OCI-LY7 (cell line): ENCODE measurements at places on chromosomes 12 and 14. TPM values are rescaled to one million over a fixed set of nuclear protein-coding genes. Genes with fewer than 3 reads are reported as not detected.

GRCh38 chr14:59454139-59454538 is 11.0 kb downstream of the GPR135 start:
- DNase-seq: no peak

DNA sequence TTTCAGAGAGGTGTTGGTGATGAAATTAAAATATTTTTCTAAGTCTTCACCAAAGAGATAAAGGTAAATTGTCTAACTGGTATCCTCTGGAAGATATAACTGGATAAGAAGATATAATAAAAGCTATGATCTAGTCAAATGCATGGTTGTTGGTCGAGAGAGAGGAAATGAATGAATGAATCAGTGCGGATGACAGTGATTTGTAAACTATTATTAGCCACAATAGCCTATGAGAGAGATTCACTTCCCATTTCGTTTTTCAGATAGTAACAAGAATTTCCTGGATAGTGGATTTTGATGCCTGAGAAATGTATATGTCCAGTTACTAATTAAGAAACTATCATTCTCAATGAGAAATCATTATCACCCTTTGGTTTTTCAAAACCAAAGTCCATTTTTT is 63.1 kb downstream of the HEATR5A start:
- DNase-seq: no peak

DNA sequence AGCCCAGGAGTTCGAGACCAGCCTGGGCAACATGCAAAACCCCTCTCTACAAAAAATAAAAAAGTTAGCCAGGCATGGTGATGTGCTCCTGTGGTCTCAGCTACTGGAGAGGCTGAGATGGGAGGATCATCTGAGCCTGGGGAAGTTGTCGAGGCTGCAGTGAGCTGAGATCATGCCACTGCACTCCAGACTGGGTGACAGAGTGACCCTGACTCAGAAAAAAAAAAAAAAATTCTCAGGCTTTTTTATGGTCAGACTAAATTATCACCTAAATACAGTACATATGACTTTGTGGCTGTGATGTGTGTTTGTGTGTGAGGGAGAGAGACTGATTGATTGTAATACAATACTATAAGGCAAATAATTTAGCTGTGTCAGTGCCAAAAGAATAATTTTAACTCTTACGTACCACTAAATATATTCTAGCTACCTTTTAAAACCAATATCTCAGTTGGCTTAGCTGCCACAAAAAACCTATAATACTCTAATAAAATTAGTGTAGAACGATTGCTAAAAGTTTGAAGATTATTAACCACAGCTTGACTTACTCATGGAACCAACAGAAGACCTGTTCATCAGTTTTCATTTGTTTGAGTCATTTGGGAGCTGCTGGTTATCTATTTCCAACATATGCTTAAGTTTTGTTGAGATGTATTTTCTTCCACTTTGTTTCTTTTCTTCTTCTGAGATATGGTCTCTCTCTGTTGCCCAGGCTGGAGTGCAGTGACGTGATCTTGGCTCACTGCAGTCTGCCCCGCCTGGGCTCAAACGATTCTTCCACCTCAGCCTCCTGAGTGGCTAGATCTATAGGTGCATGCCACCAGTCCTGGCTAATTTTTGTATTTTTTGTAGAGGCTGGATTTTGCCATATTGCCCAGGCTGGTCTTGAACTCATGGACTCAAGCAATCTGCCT is 58.0 kb downstream of the DIP2B start:
- no peak for DNase-seq

DNA sequence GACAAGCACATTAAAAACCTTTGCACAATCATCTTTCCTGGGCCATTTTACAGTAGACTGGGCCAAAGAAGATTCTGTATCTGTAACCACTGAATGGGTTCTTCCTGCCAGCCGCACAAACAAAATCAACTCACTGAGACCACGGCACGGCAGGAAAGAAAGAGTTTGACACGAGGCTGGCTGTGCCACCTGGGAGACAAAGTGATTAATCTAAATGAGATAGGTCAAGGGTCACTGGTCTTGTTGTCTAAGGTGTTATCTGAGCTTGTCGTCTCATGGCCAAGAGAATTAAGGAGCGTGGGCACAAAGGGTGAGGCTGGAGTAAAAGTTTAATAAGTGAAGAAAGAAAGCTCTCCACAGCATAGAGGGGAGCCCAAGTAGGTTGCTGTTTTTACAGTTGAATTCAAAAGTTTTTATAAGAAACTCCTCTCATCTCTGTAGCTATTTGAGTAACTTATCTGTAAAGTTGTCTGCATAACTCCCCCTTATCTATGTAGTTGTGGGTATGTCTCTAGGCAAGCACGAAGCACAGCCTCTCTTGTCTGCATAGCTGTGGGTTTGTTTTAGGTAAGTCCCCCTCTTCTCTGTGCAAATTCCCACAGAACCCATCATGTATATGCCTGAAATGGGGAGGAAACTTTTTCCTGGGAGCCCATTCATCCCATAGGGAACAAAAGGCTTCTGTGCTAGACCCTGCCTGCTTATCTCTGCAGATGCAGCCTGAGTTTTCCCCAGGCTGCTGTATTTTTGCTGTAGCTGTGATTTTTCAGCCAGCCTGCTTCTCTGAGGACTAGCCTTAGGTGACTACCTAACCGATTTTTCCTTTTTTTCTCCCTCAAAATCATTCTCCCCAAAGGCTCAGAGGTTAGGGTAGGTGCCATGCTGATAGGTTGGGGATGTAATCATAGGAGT is 1314.6 kb upstream of the TMEM132C start:
- DNase-seq: peak; percentile 4

DNA sequence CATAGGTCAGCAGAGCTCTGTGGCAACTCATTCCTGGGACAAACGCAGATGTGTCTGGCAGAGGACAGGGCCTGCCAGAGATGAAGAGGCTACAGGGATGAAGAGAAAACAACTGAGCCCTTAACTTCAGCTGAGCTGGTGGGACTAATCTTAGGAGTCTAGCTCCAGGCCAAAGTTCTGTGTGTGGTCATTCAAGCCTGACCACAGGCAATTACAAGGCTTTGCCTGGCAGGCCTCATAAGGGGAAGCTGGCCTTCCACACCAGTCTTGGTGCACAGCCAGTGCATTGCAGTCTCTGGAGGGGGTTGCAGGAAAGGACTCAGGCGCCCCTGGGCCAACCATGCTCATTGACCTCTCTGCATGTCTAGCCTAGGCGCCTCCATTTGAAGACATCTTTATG is 127.6 kb upstream of the DAAM1 start:
- DNase-seq: peak; percentile 4

- no peak for DNase-seq
These were observed 14.3 kb downstream of the COCH start for GRCh38 chr14:30888480-30889243.

- DNase-seq: no peak
These were observed 433.6 kb downstream of the AEBP2 start for GRCh38 chr12:19872621-19873540.

- no peak for DNase-seq
These were observed 81.6 kb downstream of the IPO8 start for GRCh38 chr12:30614031-30614430.

GRCh38 chr14:38901791-38902190 is 201.2 kb downstream of the SEC23A start:
- DNase-seq: no peak

DNA sequence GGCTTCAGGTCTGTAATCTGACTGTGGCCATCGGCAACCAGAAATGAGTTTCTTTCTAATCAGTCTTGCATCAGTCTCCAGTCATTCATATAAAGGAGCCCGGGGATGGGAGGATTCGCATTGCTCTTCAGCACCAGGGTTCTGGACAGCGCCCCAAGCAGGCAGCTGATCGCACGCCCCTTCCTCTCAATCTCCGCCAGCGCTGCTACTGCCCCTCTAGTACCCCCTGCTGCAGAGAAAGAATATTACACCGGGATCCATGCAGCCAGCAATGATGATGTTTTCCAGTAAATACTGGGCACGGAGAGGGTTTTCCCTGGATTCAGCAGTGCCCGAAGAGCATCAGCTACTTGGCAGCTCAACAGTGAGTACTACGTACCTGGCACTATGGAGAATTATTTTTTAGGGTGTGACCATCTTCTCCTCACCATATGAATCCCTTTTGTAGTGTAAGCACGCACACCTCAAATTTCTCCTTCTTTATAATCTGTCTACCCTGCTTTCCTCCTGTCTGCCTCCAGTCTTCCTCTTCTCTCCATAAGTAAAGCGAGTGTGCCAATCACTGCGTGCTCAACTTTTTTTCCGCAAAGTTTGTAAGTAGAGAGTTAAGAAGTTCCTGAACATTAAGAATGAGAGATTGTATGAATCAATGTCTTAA is at the start of gene TPH2:
TPH2 (plus strand) TSS at position 118 of the 658 bp plus-strand sequence; CDS start at position 260, 142 bp downstream.
- peak; percentile 77 for DNase-seq

DNA sequence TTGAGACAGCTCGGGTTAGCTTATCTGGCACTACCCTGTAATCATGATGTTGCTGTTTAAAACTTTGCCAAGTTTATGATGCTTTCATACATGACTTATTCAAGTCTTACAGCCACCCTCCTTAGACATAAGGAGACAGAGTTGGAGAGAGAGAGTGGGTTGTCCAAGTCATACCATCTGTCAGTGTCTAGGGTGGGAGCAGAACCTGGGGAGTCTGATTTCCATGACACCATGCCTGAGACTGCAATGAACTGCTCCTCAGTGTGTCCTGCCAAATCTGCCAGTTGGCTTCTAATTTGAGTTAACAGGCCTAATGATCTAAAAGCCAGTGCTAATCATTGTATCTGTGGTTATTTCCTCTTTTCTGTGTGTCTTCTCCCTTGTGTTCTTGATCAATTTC is 43.7 kb upstream of the PHC1 start:
- DNase-seq: no peak

DNA sequence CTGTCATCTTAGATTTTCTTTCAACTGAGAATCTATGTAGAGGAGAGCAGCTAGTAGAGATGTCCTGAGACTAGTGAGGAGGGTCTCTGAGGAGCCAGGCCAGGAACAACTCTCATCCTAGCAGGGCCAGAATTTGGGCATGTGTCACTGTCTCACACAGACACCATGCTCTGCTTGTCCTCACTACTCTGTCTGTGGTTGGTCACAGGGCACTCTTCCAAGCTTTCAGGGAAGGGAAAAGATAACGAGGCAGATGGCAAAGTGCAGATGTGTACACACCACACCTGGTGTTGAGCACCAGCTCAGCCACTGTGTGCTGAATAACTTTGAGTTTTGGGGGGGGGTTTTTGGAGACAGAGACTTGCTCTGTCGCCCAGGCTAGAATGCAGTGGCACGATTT is 2.5 kb downstream of the SSPN start:
- no peak for DNase-seq

GRCh38 chr14:63470962-63471793 is 72.0 kb downstream of the PPP2R5E start:
- DNase-seq: no peak

- no peak for DNase-seq
These were observed 100.9 kb downstream of the EPS8 start for GRCh38 chr12:15688202-15688736.

GRCh38 chr14:34489324-34489723 is 27.3 kb upstream of the SPTSSA start:
- DNase-seq: no peak

- DNase-seq: no peak
These were observed 39.0 kb downstream of the TTC9 start for GRCh38 chr14:70680748-70681147.

GRCh38 chr12:54014377-54015017 is 5.7 kb downstream of the HOXC8 start:
- no peak for DNase-seq

- DNase-seq: no peak
These were observed 71.6 kb upstream of the PSMC1 start for GRCh38 chr14:90184571-90185266.

DNA sequence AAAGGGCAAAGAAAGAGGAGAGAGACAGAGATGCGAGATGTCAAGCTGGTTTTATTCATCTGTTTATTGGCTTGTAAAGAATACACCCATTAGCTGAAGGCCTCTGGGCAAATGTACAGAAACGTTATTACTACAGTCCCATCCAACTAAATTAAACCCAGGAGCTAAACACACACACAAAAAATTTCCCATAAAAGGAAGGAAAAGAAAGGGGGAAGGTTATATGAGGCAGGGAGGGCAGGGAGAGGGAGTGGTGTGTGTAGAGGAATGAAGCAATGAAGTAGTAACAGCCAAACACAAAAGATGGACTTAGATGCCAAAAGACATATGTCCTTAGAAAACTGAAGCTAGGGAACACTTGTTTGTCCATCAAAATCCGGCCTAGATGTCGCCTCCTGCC is 3.1 kb upstream of the MFAP5 start:
- no peak for DNase-seq

GRCh38 chr14:79971330-79971729 is 240.0 kb downstream of the DIO2 start:
- no peak for DNase-seq

DNA sequence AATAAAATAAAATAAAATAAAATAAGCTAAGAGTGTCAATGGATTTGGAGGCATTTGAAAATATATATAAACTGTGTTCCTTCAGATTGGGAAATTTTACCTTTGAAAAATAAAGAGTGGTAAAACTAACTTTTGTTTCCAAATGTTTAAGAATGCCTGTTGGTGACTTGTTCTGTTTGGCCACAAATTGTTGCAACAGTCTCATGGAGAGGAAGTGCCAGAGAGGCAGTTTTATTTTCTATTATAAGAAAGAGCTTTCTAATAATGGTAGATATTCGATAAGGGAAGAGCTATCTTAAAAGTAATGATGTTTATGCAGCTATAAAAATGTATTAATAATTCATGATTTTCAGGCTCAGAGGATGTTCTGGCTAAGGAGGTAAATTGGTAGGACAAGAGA is 68.8 kb upstream of the MDGA2 start:
- no peak for DNase-seq

- DNase-seq: peak; percentile 69
These were observed 375.0 kb downstream of the DPF3 start for GRCh38 chr14:72518809-72519377.

The ANO4 gene
- not detected in 2 replicates for total RNA-seq

The CLEC2A gene
- not detected in 2 replicates for total RNA-seq

The SLC35E3 gene
- total RNA-seq: 39.1 and 66.6 TPM in 2 replicates

The HOTAIR gene
- total RNA-seq: 3.6 and 5.3 TPM in 2 replicates

The DDN gene
- 0.18 TPM in 1 of 2 replicates, not detected in the other for total RNA-seq

The ADAMTS20 gene
- not detected in 2 replicates for total RNA-seq
